Right atrium auricular region (tissue), 2 donors: ENCODE measurements at places on chromosomes 11 and 22.

DNA sequence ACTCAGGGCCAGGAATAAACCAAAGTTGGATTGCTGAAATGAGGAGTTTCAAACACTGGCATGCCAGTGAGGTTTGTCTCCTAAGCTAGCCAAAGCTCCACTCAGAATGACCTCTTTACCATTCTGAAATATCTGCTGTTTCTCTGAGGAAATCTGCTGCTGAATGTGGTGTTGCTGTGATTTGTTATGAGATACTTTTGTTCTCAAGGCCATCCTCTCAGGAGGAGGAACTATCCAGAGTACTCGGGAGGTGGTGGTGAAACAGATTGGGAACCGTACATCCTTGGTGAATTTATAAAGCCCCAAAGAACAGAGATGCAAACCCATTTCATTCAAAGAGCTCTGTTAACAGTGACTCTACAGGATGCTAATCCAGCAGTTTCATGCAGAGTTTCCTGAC lies 50.5 kb downstream of the BDNF start:
- DNase-seq = no peak

DNA sequence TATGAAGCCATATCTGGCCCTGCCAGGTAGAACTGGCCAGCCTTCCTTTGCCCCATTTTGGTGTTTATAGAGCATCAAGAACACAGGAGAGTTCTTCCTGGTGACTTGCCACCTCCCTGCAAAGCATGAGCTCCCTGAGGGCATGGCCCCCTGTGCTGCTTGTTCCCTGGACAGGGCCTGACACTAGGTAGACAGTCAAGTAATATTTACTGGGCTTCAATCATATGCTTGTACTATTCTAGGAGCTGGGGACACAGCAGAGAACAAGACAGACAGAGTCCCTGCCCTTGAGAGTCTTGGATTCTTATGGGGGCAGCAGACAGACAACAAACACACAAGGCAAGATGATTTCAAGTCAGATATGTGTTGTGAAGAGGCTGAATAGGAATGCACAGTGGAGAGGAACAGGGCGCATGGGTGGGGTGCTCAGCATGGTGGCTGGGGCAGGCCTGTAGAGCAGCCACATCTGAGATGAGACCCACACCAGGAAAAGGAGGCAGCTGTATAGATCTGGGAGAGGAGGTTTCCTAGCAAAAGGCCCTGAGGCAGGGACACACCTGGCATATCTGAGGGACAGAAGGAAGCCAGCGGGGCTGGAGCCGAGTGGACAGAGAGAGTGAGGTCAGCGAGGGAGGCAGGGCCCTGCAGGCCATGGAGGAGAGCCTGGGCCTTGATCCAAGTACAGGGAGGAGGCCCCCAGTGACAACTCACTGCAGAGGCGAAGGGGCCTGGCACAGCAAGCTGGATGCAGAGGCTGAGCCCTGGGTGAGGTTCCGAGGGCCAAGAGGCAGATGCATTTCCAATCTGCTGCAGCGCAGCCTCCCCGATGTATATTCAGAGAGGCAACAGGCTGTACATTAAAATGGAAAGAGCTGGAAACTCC lies 10.2 kb upstream of the CBX6 start:
- DNase-seq = no peak

DNA sequence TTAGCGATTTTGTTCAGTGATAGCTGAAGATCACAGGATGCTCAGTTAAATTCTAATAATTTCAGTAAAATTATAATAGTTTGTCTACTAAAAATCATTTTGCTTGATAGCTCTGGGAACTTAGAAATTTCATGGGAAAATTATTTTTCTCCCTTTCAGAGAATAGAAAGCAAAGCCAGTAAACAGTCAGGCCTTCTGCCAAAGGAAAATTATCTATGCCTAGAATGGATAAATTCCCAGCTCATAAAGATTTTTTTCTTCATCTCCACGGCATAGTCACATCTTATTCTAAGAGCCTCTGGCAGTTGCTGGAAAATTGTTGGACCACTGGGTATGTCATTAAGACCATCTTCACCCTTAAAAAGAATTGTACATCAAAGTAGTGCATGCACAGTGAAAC lies 169.6 kb upstream of the ANO3 start:
- no peak for DNase-seq

- no peak for DNase-seq
Observed at GRCh38 chr11:34978236-34979191, 62.1 kb downstream of the PDHX start.

- no peak for DNase-seq
Observed at GRCh38 chr11:88359541-88359940, 22.0 kb upstream of the CTSC start.

GRCh38 chr11:13009921-13010748 lies 1.0 kb downstream of the RASSF10 start:
- no peak for DNase-seq

GRCh38 chr11:45163956-45164575 lies 17.6 kb downstream of the PRDM11 start:
- no peak for DNase-seq

DNA sequence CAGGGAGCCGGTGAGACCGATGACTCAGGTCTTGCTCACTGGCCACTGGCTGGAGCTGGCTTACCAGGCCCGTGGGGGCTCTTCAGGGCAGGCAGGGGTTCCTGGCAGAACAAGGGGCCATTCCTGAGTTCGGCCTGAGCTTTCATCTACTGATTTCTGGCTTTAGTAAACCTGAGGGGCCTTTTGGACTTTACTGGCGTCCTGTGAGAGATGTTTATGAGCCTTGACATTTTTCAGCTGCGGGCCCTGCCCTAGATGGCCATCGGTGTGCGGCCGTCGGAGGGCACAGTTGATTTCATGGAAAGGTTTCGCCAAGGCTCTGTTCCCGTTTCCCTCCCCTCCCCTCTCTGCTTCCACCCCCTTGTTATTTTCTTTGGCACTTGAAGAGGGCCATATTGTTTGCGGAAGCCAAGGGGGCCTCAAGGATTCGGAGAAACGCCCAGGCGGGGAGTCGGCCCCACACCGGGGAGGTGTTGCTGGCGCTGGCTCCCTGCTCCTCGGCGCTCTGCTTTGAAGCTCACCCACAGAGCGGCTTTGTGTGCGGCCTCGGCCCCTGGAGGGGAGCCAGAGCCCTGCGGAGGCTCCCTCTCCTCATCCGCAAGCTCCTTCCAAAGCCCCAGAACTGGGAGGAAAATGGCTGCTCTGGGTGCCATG lies 17.7 kb downstream of the ELF5 start:
- no peak for DNase-seq

DNA sequence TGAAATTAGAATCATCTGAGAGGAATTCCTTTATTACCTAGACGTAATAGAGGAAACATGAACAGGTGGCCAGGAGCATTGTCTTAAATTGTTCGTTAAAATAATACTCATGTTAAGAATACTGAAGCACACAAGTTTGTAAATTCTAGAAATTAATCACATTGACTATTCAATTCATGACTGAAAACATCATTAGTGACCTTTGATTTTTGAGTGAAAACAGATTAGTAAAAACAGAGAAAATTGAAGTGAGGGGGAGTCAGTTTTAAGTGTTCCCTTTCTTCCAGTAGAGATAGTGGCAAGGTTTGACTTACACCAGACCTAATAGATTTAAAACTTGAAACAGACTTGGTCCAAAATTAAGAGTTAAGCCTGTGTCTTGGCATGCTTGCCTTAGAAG lies 1.4 kb downstream of the ZFP91 start:
- DNase-seq = no peak

GRCh38 chr22:37680191-37680851 lies 4.9 kb downstream of the LGALS1 start:
- no peak for DNase-seq

DNA sequence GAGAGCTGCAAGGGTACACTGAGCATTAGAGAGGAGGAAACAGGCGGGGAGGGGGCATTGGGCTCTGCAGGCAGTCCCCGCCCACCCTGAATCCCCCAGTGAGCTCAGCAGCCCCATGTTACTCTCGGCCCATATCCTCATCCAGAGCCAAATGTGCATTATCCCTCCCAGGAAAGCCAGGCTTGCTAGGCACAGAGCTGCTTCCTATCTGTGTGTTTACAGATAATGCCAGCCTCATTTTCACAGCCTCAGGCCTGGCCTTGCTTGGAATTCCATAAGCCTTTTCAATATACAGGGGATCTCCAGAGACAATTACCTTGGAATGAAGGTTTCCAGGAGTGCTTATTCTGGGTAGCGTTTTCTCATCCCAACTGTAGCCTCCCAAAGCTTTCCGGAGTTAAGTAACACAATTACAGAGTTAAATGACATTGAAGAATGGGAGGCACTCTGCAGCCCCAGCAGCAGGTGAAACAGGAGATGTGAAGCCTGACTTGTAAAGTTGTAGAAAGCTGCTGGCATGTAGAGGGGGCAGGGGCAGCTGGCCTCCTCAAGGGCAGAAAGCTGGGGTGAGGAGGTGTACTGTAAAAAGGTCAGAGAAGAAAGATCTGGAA lies 91.5 kb upstream of the TBCEL start:
- DNase-seq = no peak

GRCh38 chr11:69131121-69131566 lies 24.6 kb upstream of the SMIM38 start:
- DNase-seq = peak; percentile 79

DNA sequence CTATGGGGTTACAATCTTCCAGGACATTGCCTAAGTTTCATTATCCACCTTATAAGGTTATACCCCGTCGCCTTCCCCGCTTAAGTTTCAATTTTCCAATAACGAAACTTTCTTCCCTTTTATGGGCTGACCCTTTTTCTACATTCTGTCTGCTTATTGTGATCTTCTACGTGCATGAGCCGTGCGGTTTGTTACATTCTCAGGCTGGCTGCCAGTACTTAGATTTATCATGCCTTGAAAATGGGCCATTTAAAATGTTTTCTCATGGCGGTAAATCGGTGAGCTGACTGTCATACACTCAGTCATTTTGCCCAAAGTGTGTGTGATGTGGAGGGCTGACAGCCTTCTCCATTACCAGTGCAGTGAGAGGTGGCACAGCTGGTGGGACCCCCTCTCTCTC lies 23.3 kb downstream of the DGCR6L start:
- no peak for DNase-seq
